Activated naive CD4-positive, alpha-beta T cell (primary cell): ENCODE measurements at places on chromosomes 5 and 9.

GRCh38 chr9:114026335-114026734, 51.8 kb downstream of the AMBP start:
- DNase-seq: no peak

GRCh38 chr9:91536211-91536691, 112.6 kb upstream of the NFIL3 start:
- DNase-seq: no peak

DNA sequence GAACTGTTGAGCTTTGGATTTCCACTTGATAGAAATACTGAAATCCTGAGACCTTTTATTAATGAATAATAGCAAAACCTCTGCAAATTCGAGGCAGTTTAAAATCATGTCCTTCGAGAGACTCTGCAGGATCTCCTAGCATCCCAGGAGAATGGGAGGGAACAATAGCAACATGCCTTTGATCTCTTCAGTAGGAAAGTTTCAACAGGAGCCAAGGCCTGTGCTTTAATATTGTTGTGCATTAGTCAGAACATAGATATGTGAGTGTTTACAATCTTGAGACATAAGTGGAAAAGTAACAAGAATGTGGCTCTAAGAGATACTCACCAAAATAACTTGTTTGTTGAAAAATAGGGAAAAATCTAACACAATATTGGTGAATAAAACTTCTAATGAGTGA, 83.3 kb upstream of the LHFPL2 start:
- no peak for DNase-seq

DNA sequence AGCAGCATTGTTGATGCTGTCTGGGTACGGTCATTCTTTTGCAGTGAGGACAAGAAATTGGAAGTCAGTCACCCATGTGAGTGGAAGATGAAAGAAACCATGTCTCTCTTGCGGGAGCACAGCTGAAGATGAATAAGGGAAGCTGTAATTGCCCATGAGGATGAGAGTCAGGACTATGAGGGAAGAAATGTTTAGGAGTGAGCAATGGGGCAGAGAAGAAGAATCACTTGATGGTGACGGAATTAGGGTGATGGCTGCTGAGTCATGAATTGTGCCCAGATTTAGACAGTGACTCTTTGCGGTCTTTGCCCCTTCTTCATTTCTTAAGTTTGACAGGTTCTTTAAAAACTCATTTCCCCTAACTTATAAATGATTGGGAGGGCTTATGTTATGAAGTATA, 183.3 kb downstream of the MAST4 start:
- no peak for DNase-seq

DNA sequence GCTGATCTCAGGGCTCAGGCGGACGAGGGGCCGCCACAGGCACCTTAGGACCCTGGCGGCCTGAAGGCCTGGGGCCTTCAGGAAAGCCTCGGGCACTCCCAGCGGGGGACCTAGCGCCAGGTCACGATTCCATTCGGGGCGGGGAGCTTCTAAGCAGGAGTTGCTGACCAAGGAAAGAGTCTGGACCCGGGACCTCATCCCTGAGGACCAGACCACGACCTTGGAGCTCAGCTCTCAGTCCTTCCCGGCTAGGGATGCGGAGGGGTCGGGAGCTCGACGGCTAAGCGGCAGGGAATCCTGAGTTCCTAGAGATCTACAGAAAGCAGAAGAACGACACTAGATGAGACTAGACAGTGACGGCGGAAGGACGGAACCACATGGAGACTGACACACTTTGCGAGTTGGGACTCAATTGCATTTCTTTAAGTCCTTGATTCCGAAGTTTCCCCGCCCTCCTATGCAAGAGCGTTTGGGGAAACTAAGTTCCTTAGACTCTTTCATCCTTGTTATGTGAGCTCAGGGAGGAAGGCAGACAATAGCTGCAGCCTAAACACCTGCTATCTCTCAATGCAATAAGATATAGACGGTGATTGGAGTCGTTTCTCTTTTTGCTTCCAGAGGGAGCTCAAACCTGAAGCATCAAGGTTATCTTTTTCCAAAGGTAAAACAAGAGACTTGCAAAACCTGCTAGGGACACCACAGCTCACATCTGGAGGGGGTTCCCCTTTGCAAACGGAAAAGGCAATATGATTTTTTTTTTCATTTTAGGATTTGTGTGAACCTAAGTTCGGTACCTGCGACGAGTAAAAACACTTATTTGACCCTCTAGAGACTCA, 9.7 kb downstream of the NR2F1-AS1 start:
- DNase-seq: no peak

- no peak for DNase-seq
These were observed 233.9 kb upstream of the ZNF608 start for GRCh38 chr5:124980163-124980941.

- no peak for DNase-seq
These were observed 12.8 kb upstream of the FBXL7 start for GRCh38 chr5:15487228-15487627.

- DNase-seq: no peak
These were observed 157.8 kb downstream of the ARHGEF28 start for GRCh38 chr5:73783828-73784227.

DNA sequence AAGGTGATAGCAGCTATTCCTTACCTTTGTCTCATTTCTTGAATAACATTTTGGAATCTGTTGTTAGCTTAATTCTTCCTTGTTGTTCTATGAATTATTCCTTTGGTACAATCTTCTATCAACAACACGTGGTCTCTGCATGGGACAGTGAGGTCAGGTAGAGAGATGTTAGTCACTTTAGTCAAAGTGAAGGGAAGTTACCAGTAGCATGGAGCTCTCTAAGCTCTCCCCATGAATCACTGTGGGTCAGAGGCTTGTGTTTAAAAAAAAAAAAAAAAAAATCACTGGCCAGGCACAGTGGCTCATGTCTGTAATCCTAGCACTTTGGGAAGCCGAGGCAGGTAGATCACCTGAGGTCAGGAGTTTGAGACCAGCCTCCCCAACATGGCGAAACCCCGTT, 116.0 kb downstream of the GOLPH3 start:
- no peak for DNase-seq

DNA sequence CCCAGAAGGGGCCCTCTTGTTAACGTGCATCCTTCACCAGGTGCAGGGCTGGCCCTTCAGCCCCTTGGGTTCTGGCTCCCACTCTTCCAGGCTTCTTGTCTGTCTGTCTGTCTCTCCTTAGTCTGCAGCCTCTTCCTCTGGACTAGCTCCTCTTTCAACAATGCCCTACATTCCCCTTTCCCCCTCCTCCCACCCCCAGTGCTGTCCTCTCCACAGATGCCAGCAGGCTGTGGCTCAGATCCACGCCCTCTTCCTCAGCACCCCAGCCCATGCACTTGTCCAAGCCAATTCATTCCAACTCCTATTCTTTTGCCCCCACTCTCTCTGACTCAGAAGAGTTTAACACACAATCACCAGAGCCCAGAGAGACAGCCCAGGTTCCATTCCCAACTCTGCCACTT, 45.2 kb upstream of the ALDH1B1 start:
- DNase-seq: no peak

DNA sequence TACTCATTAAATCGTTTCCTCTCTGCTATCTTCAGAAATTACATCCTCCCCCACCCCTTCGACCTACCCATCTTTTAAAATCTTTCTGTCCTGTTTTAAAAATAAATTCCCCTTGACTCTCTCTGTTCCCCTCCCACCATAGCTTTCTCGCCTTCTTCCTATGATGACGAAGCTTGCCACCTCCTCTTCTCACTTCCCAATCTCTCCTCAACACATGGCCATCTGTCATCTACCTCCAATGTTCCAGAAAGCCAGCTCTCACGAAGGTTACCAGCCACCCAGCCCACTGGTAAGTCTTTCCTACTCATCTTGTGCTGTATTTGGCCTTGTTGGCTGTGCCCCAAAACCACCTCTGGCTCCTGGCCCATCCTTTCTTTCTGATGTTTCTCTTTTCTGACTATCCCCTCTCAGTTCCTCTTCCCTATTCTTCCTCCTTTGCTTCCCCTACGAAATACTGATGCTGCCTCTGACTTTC, 346.3 kb downstream of the ENC1 start:
- DNase-seq: no peak

GRCh38 chr9:87696641-87697040, 29.3 kb upstream of the CTSL start:
- DNase-seq: no peak

GRCh38 chr5:172887692-172888091, 53.6 kb downstream of the ERGIC1 start:
- DNase-seq: no peak

GRCh38 chr9:110125207-110125751, 82.7 kb downstream of the C9orf152 start:
- no peak for DNase-seq

DNA sequence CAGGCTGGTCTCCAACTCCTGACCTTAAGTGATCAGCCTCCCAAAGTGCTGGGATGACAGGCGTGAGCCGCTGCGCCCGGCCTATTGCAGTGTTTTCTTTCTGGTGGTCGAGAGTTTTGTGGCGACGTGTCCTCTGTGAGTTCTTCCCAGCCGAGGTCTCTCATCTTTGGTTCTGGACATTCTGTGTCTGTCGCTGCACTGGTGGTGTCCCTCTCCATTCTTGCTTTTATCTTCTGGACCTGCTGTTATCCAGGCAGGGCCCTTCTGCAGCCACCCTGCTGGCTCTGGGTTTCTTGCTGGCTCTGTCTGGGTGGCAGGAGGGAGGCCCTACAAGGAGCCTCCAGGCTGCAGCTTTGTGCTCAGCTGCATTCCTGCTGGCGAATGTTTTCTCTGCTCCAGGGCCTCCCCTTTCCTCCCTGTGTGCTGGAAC, 49.1 kb upstream of the EXOC3 start:
- no peak for DNase-seq

DNA sequence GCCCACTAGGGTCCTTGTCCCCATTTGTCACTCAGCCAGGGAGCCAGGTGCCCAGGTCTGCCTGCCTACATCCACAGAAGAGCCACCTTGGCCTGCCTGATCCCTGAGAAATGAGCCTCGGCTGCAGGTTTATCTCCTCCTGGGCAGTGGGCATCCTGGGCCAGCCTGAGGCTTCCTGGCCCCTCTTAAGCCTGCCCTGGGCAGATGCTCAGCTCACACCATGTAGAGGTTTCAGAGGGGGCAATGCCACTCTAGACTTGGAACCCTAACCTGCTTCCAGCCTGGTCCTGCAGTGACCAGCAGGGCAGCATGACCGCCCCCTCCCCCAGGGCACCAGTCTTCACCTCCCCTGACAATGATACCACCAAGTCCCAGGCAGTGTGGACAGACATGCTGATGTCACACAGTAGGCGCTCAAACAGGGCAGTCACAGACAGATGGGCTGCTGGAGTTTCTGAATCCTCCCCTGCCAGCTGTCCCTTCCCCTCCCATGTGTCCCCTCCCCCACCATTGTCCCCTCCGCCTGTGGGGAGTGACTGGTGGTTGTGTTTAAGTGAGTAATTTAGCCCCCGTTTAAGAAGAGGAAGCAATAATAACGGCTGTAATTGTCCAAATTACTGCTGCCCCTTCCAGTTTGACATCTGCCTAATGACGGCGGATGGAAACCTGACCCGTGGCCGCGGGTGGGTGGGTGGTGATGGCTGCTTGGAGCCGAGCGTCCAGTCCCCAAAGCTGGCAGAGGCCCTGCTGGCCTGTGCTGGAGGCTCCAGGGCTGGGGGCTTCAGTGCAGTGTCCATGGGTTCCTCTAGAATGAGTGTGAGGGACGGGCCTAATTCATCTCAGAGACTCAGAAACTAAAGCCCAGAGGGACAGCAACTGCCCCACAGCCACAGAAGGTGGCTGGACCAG, 147.7 kb downstream of the BARX1 start:
- DNase-seq: no peak

GRCh38 chr9:127698985-127699670, 7.7 kb upstream of the CFAP157 start:
- peak; percentile 40 for DNase-seq

DNA sequence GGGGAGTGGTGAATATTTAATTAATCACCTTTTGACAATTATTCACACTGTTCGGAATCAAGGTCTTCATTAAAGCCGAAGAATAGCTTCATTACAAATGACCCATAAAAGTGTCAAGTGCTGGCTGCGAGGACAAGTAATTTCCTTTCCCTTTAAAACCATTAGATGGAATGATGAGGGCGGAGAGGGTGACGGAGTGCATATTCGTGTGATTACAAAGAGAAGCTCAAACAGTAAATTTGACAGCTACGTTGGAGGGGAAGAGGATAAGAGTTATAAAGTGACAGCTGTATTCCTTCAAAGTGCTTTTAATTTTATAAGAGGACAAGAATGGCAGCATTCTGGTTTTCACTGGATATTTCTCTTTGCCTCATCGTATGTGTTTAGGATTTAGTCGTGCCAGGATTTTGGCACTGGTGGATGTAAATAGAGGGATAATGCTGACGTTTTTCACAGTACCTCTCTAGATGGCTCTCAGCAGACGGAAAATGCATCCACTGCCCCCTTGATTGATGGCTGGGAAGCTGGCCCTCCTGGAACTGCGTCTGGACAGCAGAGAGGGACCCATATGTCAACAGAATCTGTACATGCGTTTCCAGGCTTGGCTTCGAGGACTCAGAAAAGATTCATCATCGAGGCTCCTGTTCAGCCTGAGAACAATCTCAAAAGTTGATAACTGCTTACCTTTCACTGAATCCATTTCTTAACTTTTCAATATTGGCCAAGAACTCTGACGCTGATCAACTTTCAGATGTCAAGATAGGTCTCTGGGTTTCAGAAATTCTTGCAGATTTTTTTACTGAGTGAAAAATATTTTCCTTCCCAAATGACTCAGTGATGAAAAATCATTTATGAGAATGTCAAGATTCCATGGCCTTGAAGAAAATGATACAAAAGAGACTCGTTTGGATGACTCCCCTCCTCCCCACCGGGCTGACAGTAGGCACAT, 50.4 kb upstream of the IRX2 start:
- DNase-seq: no peak

DNA sequence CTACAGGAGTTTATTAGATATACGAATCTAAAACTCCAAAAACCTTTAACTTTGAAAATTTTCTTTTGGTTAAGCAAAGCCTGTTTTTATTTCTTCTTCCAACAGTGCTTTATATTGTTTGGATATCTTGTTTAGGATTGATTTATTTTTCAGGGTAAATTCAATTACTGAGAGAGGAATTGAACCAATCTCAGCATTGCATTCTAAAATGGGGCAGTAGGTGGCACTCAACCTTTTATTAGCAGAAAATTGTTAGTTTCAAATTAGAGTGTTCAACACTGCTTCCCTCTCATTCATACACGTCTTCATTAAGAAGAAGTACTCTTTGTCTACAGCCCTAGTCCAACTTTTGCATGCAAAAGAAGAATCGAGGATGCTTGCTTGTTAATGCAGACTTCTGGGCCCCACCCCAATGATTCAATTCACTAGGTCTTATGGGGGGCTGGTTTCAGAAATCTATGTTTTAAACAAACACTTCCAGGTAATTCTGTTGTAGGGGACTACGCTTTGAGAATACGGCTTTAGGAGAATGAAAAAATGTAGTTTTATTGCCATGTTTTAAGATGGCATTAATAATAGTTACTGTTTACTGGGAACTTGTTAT, 26.6 kb downstream of the MRPL22 start:
- DNase-seq: no peak

GRCh38 chr9:38071470-38072134, 2.6 kb upstream of the SHB start:
- no peak for DNase-seq

- DNase-seq: no peak
These were observed 128.3 kb downstream of the PCSK5 start for GRCh38 chr9:76018761-76019160.
